ENCODE measurements at places on chromosomes 2 and 18.

GRCh38 chr2:14231391-14231898 lies 401.1 kb upstream of the LRATD1 start:
- no peak for DNase-seq
- no peak overlapping the region for H3K27ac ChIP-seq
- H3K4me3 ChIP-seq = no peak overlapping the region

DNA sequence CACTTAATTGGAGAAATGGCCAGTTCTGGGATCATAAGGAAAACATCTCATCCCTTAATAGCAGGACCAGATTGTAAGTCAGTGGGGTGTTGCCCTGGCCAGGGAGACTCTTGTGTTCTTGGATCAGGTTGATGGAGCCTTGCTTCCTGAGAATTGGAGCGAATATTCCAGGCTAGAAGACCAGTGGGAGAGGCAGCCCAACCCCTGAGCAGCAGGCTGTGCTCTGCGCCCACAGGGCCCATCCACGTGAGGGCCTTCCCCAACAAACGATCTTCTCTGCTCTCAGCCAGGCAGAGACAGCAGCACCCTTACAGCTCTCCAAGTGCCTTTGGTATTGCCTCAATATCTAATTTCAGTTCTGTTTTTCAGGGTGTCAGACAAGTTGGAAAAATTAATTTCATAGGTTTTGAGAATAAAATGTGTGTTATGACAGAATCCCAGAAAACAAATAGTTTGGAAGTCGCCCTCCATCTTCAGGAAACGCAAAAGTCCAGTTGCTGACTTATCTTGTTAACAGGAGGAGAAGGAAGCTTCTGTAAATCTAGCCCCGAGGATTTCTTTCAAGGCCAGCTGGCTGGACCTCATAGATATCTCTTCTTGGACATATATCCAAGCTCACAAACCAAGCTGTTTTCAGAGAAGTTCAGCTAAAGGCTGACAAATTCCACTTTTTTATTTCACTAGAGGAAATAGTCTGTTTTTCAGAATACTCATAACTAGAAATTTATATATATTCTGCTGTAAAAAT lies 105.5 kb downstream of the COPS8 start:
- H3K27ac ChIP-seq = no peak overlapping the region
- no peak overlapping the region for H3K4me3 ChIP-seq
- H3K27me3 ChIP-seq = peaks cover 3% of the 10 kb centered on the region
- DNase-seq = no peak

- H3K27ac ChIP-seq = no peak overlapping the region
- no peaks in the 10 kb centered on the region for H3K27me3 ChIP-seq
- DNase-seq = no peak
- no peaks in the 10 kb centered on the region for H3K36me3 ChIP-seq
- H3K4me3 ChIP-seq = no peak overlapping the region
Measured at GRCh38 chr18:28485210-28485801, 308.4 kb upstream of the CDH2 start.

- DNase-seq = no peak
- peaks cover 10% of the 10 kb centered on the region for H3K36me3 ChIP-seq
- H3K4me3 ChIP-seq = no peak overlapping the region
- H3K27ac ChIP-seq = no peak overlapping the region
Measured at GRCh38 chr2:28425464-28425835, 32.8 kb downstream of the FOSL2 start.

DNA sequence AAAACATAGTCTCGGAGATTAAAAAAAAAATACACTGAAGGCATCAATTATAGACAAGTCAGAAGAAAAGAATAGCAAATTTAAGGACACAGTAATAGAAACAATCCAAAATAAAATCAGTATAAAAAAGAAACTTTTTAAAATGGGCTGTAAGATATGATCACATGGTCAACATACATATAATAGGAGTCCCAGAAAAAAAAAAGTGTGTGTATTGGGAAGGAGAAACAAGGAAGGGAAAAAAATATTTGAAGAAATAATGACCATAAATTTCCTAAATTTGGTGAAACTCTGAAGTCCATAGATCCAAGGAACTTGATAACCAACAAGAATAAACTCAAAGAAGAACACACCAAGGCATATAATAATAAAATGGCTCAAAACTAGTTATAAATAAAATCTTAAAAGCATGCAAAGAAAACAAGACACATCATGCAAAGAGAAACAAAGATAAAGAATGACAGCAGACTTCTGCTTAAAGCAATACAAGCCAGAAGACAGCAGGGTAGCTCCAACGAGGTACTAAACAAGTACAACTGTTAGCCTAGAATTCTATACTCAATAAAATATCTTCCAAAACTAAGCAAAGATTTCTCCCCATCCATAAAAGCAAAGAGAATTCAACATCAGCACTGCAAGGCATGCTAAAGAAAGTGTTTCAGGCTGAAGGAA lies 115.1 kb downstream of the NBAS start:
- H3K4me3 ChIP-seq = no peak overlapping the region
- no peak for DNase-seq
- no peaks in the 10 kb centered on the region for H3K27me3 ChIP-seq

DNA sequence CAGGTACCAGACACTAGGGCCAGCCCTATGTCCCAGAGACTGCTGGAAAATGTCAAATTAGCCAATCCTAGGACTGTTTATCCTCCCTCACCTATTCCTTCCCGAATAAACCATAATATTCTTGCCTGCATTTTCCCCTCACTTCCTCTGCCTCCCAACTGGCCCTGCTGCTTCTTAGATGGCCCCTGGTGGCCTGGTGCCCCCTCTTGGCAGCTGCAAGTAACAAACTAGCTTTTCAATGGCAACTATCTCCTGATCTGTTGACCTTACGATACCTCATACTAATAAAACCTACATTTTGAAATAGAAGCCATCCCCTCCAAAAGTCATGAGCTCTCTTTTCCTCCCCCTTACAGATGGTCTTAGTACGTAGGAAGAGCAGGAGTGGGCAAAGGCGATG lies 132.0 kb downstream of the ALPK2 start:
- H3K27me3 ChIP-seq = peaks cover 24% of the 10 kb centered on the region
- H3K4me1 ChIP-seq = peaks cover 10% of the 10 kb centered on the region
- H3K27ac ChIP-seq = no peak overlapping the region
- H3K36me3 ChIP-seq = no peaks in the 10 kb centered on the region
- no peak overlapping the region for H3K4me3 ChIP-seq
- no peak for DNase-seq

GRCh38 chr2:46991985-46992384 lies 76.4 kb upstream of the MCFD2 start:
- H3K27ac ChIP-seq = no peak overlapping the region
- H3K4me3 ChIP-seq = no peak overlapping the region
- no peak for DNase-seq
- H3K36me3 ChIP-seq = peaks cover 35% of the 10 kb centered on the region
- no peaks in the 10 kb centered on the region for H3K27me3 ChIP-seq

- H3K4me1 ChIP-seq = peaks cover 10% of the 10 kb centered on the region
- H3K27me3 ChIP-seq = no peaks in the 10 kb centered on the region
- no peak overlapping the region for H3K4me3 ChIP-seq
- no peaks in the 10 kb centered on the region for H3K36me3 ChIP-seq
- H3K27ac ChIP-seq = no peak overlapping the region
Measured at GRCh38 chr2:134396493-134396892, 142.6 kb downstream of the MGAT5 start.

- peak; percentile 56 for DNase-seq
- no peak overlapping the region for H3K27ac ChIP-seq
- H3K36me3 ChIP-seq = no peaks in the 10 kb centered on the region
- H3K27me3 ChIP-seq = peaks cover 3% of the 10 kb centered on the region
Measured at GRCh38 chr2:102841107-102841840, 79.4 kb downstream of the TMEM182 start.

- H3K4me3 ChIP-seq = no peak overlapping the region
- no peaks in the 10 kb centered on the region for H3K36me3 ChIP-seq
- peaks cover 3% of the 10 kb centered on the region for H3K27me3 ChIP-seq
- no peak overlapping the region for H3K27ac ChIP-seq
- no peak for DNase-seq
Measured at GRCh38 chr18:44627280-44627679, 53.4 kb upstream of the SETBP1 start.

GRCh38 chr2:189876271-189876670 lies 92.0 kb downstream of the PMS1 start:
- DNase-seq = no peak
- H3K4me3 ChIP-seq = no peak overlapping the region
- H3K27ac ChIP-seq = no peak overlapping the region
- no peaks in the 10 kb centered on the region for H3K27me3 ChIP-seq
- H3K36me3 ChIP-seq = peaks cover 46% of the 10 kb centered on the region

Data from activated CD4-positive, alpha-beta T cell treated with anti-CD3 and anti-CD28 coated beads for 36 hours (primary cell).